ENCODE measurements at places on chromosomes 6 and 20. TPM values are rescaled to one million over a fixed set of nuclear protein-coding genes. Genes with fewer than 3 reads are reported as not detected.

Gene CPNE5
- total RNA-seq: not detected

DNA sequence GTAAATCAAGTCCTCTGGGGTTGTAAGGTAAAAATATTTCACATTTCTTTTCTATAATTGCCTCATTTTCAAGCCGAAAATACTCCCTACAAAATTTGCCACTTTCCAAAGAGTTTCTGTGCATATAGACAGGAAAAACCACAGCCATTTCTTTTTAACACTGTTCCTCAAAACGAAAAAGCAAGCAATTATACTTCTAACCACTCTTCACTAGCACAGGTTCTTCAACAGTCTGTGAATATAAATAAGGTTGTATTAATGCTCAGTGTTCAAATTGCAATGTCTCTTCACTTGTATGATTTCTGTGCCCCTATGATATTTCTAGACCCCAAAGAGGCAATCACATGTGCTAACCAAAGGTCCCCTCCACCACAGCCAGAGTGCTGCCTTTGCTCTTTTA, 206.0 kb downstream of the SIM1 start:
- H3K4me3 ChIP-seq: no peak overlapping the region
- no peak overlapping the region for H3K27ac ChIP-seq
- DNase-seq: no peak
- H3K27me3 ChIP-seq: no peaks in the 10 kb centered on the region

- DNase-seq: no peak
- H3K27ac ChIP-seq: no peak overlapping the region
- no peaks in the 10 kb centered on the region for H3K27me3 ChIP-seq
- H3K4me1 ChIP-seq: no peaks in the 10 kb centered on the region
These were observed 3.4 kb downstream of the PPP2R5D start for GRCh38 chr6:42987533-42988451.

DNA sequence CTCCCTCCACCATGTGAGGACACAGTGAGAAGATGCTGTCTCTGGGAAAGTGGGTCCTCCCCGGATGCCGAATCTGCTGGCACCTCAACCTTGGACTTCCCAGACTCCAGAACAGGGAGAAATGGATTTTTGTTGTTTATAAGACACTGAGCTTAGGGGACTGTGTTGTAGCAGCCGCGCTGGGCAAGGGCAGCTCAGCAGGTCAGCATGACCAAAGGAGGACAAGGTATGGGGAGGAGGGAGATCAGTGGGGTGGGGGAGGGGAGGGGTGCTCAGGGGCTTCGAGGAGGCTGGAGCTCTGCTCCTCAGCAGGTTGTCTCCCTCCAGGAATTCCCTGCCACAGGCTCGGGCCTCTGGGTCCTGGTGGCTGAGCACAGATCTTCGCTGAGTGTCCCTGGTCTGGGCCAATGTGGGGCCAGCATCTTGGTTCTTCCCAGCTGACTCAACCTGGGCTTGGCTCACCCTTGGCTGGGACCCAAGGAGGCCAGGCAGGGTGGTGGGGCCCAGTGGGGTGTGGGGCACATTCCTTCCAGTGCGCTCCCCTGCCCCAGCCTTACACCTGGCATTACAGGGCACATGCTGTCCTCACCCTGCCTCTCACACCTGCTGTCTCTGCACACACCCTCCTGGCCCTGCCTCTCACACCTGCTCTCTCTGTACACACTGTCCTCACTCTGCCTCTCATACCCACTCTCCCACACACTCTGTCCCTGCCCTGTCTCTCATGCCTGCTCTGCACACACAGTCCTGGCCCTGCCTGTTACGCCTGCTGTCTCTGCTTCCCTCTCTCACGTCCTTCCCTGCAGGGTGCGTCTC, 107.3 kb downstream of the SYCP2 start:
- 0 out of 2 replicates have a peak, but pooled peaks cover under 1% of the 10 kb centered on the region for H3K4me1 ChIP-seq
- H3K27ac ChIP-seq: peak overlapping the region; percentile 1
- H3K27me3 ChIP-seq: no peaks in the 10 kb centered on the region
- DNase-seq: peak; percentile 59
- no peaks in the 10 kb centered on the region for H3K36me3 ChIP-seq
- H3K4me3 ChIP-seq: no peak overlapping the region

DNA sequence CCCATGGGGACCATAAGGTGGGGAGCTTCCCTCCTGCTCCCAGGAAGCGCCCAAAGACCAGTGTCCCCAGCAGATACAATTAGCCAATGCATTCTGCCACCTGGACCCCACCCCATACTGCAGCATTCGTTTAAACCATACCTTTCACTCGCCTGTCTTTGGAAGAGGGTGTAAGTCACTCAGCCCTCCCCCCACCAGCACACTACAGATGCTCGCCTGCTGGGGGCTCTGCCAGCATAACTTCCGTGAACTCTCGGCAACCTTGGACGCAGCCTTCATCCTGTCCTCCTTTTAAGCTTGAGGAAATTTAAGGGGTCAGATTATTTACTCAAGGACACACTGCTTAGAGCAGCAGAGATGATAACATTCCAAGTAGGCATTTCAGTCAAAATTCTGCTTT, 94.4 kb upstream of the NAA20 start:
- H3K27me3 ChIP-seq: no peaks in the 10 kb centered on the region
- no peak for DNase-seq
- H3K36me3 ChIP-seq: no peaks in the 10 kb centered on the region
- no peak overlapping the region for H3K27ac ChIP-seq

Gene HLA-DRB5
- total RNA-seq: not detected

GRCh38 chr6:63441266-63441956, 121.6 kb upstream of the LGSN start:
- DNase-seq: peak; percentile 85
- H3K4me1 ChIP-seq: peaks cover 6% of the 10 kb centered on the region
- peaks cover 3% of the 10 kb centered on the region for H3K36me3 ChIP-seq
- H3K27me3 ChIP-seq: no peaks in the 10 kb centered on the region
- H3K27ac ChIP-seq: peak overlapping the region; percentile 98

- DNase-seq: peak; percentile 82
- peaks cover 22% of the 10 kb centered on the region for H3K4me1 ChIP-seq
- peak within 1 kb of the TSS; percentile 93 for H3K27ac ChIP-seq
- no peaks in the 10 kb centered on the region for H3K36me3 ChIP-seq
These were observed at the start of gene SNX9 for GRCh38 chr6:157823001-157823527. SNX9 (plus strand) TSS chr6:157823246; CDS start chr6:157823435, 189 bp downstream.

DNA sequence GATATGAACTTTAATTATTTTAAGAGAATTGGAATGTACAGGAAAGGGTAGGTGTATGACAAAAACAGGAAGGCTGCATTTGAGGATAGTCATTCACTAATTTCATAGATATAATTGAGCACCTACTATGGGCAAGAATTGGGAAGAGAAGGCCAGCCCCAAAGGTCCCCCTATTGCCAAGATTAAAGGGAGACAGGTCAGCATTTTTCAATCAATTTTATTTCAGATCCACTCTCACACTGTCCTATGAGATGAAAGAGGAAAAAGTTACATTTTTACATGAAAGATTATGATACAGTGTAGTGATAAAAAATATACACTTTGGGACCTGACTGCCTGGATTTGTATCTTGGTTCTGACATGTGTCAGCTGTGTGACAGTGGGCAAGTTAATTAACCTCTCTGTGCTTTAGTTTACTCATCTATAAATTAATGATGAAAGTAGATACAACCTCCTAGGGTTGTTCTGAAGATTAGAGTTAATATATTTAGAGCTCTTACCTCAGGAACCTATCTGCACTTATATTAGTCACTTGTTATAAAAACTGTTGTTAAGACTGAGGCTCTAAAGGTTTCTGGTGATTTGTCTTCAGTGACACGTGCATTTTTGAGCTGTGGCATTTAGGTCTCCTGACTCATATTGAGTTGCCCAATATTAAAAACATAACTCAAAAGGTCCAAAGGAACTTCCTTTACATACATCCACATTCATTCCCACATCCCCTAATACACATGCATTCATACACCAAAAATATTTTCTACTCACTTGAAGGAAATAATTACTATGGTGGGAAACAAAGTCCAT, 45.7 kb downstream of the SCGN start:
- no peaks in the 10 kb centered on the region for H3K27me3 ChIP-seq
- no peaks in the 10 kb centered on the region for H3K36me3 ChIP-seq
- H3K27ac ChIP-seq: no peak overlapping the region
- H3K4me3 ChIP-seq: no peak overlapping the region
- H3K4me1 ChIP-seq: no peaks in the 10 kb centered on the region

Gene CYP39A1
- not detected for total RNA-seq

- H3K27me3 ChIP-seq: no peaks in the 10 kb centered on the region
- no peaks in the 10 kb centered on the region for H3K36me3 ChIP-seq
- no peaks in the 10 kb centered on the region for H3K4me1 ChIP-seq
- no peak overlapping the region for H3K27ac ChIP-seq
- H3K4me3 ChIP-seq: no peak overlapping the region
- no peak for DNase-seq
These were observed 65.2 kb upstream of the RSPO3 start for GRCh38 chr6:127053032-127053874.

GRCh38 chr6:125031385-125031784, 69.1 kb downstream of the RNF217 start:
- H3K27me3 ChIP-seq: no peaks in the 10 kb centered on the region
- H3K4me3 ChIP-seq: no peak overlapping the region
- no peaks in the 10 kb centered on the region for H3K36me3 ChIP-seq
- DNase-seq: no peak
- no peak overlapping the region for H3K27ac ChIP-seq
- H3K4me1 ChIP-seq: no peaks in the 10 kb centered on the region

DNA sequence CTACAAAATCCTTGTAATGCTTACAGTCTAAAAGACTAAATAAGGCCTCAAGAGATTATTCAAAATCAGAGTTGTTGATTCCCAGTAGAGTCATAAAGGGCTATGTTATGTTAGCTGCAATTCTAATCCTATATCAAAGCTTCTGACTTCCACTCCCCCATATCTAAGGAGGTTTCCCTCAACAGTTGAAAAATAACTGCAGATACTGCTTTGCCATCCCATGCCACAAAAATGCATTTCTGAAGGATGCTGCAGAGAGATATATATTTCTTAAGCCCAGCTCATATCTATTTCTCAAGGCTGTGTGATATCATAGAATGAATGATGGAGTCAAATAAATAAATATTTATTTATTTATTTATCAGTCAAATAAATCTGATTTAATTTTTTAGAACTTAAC, 332.3 kb downstream of the LAMA2 start:
- DNase-seq: no peak
- H3K27me3 ChIP-seq: no peaks in the 10 kb centered on the region
- no peak overlapping the region for H3K4me3 ChIP-seq

Gene PLCB4
- 3.0 TPM for total RNA-seq

DNA sequence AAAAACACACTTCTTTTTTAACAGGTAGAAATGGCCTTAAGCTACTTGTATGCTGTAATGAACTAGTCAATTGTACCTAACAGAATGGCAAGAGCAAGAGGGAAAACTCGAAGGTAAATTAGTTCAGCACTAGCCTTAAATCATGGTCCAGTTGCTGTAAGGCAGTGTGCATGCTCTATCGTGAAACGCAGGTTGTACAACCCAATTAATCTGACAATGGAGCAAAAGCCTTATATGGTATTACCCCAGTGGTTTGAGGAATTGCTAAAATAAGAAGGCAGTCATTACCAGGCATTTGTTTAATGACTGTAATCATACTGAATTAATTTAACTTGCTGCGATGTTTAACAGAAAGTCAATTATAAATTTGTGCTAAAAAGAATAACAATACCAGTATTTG, 69.3 kb upstream of the SOX4 start:
- H3K27ac ChIP-seq: no peak overlapping the region
- no peaks in the 10 kb centered on the region for H3K4me1 ChIP-seq
- H3K4me3 ChIP-seq: no peak overlapping the region
- DNase-seq: no peak
- H3K27me3 ChIP-seq: no peaks in the 10 kb centered on the region

Gene MEP1A
- 8.1 TPM for total RNA-seq

Gene PAX1
- not detected for total RNA-seq

- DNase-seq: no peak
- H3K4me1 ChIP-seq: peaks cover 22% of the 10 kb centered on the region
- H3K27me3 ChIP-seq: no peaks in the 10 kb centered on the region
- no peak overlapping the region for H3K4me3 ChIP-seq
These were observed 97.5 kb downstream of the CEBPB start for GRCh38 chr20:50288128-50288623.

Gene SOD2
- total RNA-seq: 110 TPM

Gene BCAS1
- 2.0 TPM for total RNA-seq

Gene CDH26
- 1.5 TPM for total RNA-seq

GRCh38 chr6:74979065-74979766, 226.6 kb downstream of the COL12A1 start:
- H3K36me3 ChIP-seq: no peaks in the 10 kb centered on the region
- no peak overlapping the region for H3K4me3 ChIP-seq
- no peaks in the 10 kb centered on the region for H3K4me1 ChIP-seq
- no peak overlapping the region for H3K27ac ChIP-seq
- no peak for DNase-seq
- no peaks in the 10 kb centered on the region for H3K27me3 ChIP-seq

Gene PAK5
- not detected for total RNA-seq

Gene PSORS1C2
- not detected for total RNA-seq

GRCh38 chr6:135231469-135231844, 50.3 kb downstream of the MYB start:
- no peak overlapping the region for H3K4me3 ChIP-seq
- no peaks in the 10 kb centered on the region for H3K27me3 ChIP-seq
- no peaks in the 10 kb centered on the region for H3K36me3 ChIP-seq
- peak overlapping the region; percentile 20 for H3K27ac ChIP-seq
- DNase-seq: no peak
- no peaks in the 10 kb centered on the region for H3K4me1 ChIP-seq

Gene CRISP3
- total RNA-seq: not detected

- no peaks in the 10 kb centered on the region for H3K36me3 ChIP-seq
- no peak overlapping the region for H3K4me3 ChIP-seq
- DNase-seq: peak; percentile 73
- peaks cover 12% of the 10 kb centered on the region for H3K4me1 ChIP-seq
- H3K27ac ChIP-seq: peak overlapping the region; percentile 76
These were observed 216.7 kb downstream of the ZDHHC14 start for GRCh38 chr6:157597461-157598312.

GRCh38 chr6:30206152-30206551, 7.1 kb downstream of the TRIM26 start:
- H3K27ac ChIP-seq: peak overlapping the region; percentile 82
- no peaks in the 10 kb centered on the region for H3K27me3 ChIP-seq
- H3K4me1 ChIP-seq: peaks cover 43% of the 10 kb centered on the region
- H3K4me3 ChIP-seq: no peak overlapping the region

Gene VTA1
- 51.1 TPM for total RNA-seq

DNA sequence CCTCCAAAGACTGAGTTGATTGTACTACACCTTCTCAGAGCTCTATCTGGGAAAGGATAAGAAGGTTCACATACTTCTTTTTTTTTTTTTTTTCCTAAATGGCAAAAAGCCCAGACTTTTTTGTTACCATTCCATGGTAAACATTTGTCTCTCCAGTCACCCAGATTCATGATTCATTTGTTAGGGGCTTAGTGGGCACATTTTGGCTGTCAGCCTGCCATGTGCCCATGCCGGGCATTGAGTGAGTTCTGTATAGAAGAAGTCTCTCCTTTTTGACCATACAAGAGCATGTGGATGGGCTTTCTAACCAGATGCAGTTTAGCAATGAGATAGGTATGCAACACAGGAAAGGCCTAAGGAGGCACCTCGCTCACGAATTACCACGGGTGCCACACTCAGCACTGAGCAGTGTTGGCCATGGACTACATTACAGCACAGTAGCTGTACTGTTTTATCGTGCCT, 447.5 kb upstream of the HSF2 start:
- DNase-seq: no peak
- H3K4me1 ChIP-seq: no peaks in the 10 kb centered on the region
- no peaks in the 10 kb centered on the region for H3K27me3 ChIP-seq
- H3K27ac ChIP-seq: no peak overlapping the region

Gene CST2
- not detected for total RNA-seq

GRCh38 chr6:50791900-50792508, 26.7 kb upstream of the TFAP2B start:
- H3K4me1 ChIP-seq: no peaks in the 10 kb centered on the region
- no peak for DNase-seq
- H3K4me3 ChIP-seq: no peak overlapping the region
- H3K27me3 ChIP-seq: no peaks in the 10 kb centered on the region
- H3K36me3 ChIP-seq: no peaks in the 10 kb centered on the region

Data from Caco-2 (cell line).